ENCODE measurements at places on chromosomes 5 and 9.
A peak's percentile ranks its signal among the peaks of the same experiment; 100 is the strongest.

GRCh38 chr9:33112094-33112493, 35.6 kb upstream of the SMU1 start:
- DNase-seq = no peak

- DNase-seq = no peak
Observed at GRCh38 chr5:167785106-167785505, 506.3 kb upstream of the WWC1 start.

DNA sequence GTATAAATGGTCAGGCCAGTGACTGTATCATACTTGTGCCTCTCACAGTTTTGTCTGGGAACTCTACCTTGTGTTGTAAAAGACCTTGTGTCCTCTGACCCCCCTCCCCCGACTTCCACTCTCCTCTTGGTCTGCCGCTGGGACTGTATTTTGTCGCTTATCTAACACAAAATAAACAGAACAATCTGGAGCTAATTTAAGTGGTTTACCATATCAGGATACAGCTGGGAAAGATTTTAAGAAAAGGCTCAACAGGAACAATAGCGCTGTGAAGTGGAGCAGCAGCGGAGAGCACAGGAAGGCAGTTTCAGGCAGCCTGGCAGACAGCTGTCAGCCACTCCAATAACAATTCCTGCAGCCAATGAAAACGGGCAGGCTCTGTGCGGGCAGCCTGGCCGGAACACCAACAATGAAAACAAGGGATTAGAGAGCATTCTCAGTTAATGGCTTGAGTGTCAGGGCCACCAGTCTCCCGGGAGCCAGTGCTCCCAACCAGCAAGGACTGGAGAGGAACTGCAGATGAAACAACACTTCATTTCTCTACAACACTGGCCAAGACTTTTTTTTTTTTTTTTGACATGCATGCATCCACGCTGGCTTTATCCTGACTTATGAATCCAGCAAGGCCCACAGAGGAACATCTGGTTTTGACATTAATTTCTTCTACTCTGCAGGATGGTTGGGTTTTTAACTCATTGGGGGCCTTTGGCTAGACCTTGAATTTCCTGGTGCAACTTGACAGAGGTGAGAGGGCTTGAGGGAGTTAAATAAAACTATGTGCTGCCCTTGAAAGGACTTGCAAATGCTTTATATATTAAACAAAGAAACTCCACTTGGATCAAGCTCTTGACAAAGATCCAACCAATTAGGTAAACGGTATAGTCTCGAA, 76.7 kb downstream of the ARSB start:
- peak; percentile 30 for DNase-seq

GRCh38 chr5:10214041-10214440, 35.6 kb downstream of the ATPSCKMT start:
- peak; percentile 40 for DNase-seq

- DNase-seq = no peak
Observed at GRCh38 chr5:159644053-159644452, 272.2 kb upstream of the ADRA1B start.

DNA sequence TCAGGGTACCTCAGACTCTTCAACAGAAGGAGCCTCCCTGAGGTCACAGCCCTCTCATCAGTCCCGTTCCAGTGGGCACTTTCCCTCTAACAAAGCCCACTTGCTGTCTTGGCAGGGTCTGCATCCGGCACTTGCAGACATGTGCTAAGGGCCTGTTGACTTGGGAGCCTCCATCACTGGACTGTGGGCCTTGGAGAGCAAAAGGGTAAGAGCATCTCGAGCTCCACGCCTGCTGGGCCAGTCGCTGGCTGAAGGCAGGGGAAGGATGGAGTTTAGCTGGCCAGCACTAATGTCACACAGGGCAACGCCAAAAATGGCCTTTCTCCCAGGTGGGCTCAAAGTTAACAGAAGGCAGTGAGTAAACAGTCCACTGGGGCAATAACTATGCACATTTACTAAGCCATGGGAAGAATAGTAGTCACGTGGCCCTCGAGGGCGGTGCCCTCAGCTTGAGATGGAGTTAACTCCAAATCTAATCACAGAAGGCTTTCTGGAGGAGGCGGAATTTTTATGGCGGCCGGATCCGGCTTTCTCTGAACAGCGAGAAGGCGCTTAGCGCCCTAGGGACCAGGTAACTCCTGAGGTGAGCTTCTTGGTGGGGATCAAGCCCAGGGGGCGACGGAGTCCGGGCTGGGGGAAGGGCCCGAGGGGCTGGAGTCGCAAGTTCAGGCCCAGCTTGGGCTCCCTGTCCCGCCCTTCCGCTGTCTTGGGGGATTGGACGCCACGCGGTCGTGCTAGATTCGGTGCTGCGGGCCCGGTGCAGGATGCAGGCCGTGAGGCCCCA, 2.0 kb upstream of the NSD1 start:
- no peak for DNase-seq

GRCh38 chr9:136007934-136008692, 46.9 kb upstream of the UBAC1 start:
- peak; percentile 59 for DNase-seq

GRCh38 chr9:91890662-91891061, 59.4 kb downstream of the ROR2 start:
- no peak for DNase-seq

- DNase-seq = no peak
Observed at GRCh38 chr5:42392917-42393316, 30.3 kb upstream of the GHR start.

- no peak for DNase-seq
Observed at GRCh38 chr5:151673421-151673820, 13.3 kb downstream of the SPARC start.

- DNase-seq = no peak
Observed at GRCh38 chr9:68472119-68472518, 68.6 kb downstream of the TMEM252 start.

DNA sequence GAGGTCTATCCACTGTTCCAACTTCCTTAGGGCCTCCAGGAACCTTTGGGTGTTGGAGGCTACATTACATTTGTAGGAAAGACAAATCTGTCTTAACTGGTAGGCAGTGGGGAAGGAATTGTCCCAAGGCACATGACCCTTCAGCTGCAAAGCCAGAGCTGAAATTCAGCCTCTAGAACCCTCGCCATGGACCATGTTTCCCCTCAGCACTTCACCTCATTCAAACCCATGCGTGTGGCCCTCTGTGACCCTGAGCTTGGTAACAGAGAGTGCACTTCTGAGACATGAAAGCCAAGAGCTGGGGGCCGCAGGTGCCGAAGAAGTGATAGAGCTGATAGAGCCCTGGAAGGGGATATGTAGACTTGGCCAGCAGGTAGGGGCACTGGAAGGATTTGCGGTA, 17.2 kb downstream of the TNFSF8 start:
- no peak for DNase-seq

GRCh38 chr9:86721226-86721781, 226.0 kb downstream of the GAS1 start:
- peak; percentile 81 for DNase-seq

- DNase-seq = no peak
Observed at GRCh38 chr9:133210609-133211008, 1.6 kb upstream of the OBP2B start.

- DNase-seq = no peak
Observed at GRCh38 chr9:13431222-13431536, 151.7 kb upstream of the MPDZ start.

DNA sequence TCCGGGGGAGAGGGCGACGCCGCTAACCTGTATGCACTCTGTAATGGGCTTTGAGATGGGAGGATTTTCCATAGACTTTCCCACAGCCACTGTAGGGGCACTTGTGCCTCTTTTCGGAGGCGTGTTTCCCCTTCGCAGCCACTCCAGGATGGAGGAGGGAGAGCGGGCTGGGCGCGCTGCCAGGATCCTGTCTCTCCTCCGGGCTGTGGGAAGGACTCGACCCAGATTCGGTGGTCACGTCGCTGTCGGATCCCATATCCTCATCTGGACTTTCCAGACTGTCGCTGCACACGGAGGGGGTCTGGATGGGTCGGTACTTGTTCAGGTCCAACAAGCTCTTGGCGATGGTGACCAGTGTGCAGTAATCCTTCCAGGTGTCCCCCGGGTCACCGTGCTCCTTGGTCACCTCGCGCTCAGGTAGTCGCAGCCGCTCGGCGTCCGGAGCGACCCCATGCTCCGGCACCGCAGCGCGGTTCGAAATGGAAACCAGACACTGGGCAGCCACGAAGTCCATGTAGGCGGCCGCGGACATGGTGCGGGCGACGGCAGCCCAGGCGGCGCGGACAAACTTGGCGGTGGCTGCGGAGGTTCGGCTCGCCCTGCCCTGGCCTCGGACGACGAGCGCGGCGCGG, 1.5 kb downstream of the KLF9 start:
- peak; percentile 37 for DNase-seq

- DNase-seq = no peak
Observed at GRCh38 chr5:7801891-7802614, 48.9 kb downstream of the CFAP90 start.

DNA sequence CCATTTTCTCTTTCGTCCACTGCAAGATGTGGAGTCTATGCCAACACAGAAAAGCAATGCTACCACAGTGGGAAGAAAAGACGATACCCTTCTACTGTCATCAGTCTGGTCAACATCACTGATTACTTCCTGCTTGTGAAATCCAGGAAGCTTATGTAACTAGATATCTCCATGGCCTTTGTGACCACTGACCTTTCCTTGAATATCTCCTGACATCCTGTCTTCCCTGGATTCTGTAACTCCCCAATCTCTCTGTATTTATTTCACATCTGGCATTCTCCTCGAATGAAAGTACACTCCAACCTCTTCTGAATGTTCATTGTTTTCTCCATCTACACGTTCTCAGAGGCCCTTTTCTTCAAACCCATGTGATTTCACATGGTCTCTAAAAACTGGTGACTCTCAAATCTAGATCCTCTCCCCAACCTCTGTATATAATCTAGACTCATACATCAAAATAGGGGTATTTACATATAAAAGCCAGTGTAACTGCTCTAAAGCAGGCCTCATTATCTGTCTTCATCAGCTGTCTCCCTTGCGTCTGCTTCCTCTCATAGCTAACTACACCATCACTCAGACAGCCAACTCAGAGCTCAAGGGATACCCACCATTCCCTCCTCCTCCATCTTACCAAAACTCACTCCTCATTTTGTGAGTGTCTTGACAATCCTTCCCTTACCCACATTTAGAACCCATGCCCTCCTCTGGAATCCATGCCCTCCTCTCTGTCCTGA, 156.8 kb downstream of the SEMA5A start:
- no peak for DNase-seq

DNA sequence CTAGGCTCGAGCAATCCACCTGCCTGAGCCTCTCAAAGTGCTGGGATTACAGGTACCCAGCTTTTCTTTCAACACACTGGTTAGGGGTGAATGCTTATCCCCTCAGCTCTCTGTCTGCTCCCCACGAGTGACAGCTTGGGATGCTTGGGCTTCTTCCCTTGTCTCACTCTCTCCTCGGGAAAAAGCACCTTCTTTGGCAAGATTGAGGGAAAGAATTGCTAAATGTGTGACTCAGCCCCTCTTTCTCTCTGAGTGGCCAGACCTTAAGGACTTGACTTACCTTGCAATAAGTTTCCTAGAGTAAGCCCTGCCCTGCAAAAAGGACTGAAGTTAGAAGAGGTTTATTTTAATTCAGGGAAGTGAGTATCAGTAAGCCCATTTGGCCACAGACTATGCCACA, 68.1 kb upstream of the ERBIN start:
- peak; percentile 67 for DNase-seq

DNA sequence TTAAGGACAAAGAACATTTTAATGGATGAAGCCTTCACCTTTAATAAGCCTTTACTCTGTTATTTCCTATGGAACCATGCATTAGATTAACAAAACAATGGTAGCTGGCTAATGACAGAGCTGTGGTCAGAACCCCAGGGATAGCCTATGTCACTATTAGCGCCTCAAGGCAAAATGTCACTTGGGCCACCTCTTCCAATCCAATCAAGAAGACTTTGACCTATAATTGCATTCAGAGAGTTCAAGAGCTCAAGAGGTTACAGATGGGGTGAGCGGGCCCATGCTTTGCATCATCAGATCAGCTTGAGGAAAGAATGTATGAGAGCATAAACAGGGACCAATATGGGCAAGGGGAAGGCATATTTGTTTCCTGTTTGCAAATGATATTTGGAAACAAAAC, 425.1 kb downstream of the ARHGEF28 start:
- no peak for DNase-seq

- peak; percentile 82 for DNase-seq
Observed at GRCh38 chr9:108565651-108566378, 290.0 kb downstream of the ACTL7B start.

DNA sequence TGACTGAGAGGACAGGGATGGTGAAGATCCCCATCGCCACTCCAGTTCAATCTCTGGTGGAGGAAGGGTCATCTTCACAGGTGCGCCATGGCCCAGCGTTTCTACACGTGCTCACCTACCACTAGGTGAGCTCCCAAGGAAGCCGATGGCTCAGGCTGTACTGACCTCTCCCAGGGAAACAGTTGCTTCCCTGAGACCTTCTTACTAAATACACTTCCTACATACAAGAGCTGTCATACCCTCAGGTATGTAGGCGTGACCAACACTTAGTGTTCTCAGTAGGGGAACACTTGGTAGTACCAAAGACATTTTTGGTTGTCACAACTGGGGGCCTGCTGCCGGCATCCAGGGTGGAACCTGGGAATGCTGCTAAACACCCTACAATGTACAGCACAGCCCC, 75.2 kb downstream of the TENT4A start:
- DNase-seq = peak; percentile 30

GRCh38 chr5:62720031-62720441, 141.4 kb downstream of the LRRC70 start:
- DNase-seq = peak; percentile 55

GRCh38 chr5:136094189-136094912, 38.3 kb upstream of the SMAD5 start:
- no peak for DNase-seq

DNA sequence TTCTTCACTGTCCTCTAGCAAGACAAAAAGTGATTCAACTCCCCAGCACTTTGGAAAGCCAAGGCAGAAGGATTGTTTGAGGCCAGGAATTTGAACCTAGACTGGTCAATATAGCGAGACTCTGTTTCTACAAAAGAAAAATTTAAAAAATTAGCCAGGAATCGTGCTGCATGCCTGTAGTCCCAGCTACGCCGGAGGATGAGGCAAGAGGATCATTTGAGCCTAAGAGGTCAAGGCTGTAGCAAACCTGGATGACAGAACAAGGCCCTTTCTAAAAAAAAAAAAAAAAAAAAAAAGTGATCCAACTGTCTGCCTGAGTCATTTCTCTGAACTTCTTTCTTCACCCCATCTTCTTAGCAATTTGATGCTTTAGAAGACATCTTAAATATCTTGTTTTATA, 12.4 kb downstream of the ITGA2 start:
- DNase-seq = no peak

Data from bronchial epithelial cell (primary cell).